Stimulated activated naive CD4-positive, alpha-beta T cell (primary cell): ENCODE measurements at places on chromosomes 1 and 21.

GRCh38 chr1:119139857-119140176 lies 636 bp downstream of the WARS2 start:
- DNase-seq, result no peak

GRCh38 chr1:22841142-22841541 lies 130.5 kb downstream of the EPHB2 start:
- DNase-seq, result no peak

DNA sequence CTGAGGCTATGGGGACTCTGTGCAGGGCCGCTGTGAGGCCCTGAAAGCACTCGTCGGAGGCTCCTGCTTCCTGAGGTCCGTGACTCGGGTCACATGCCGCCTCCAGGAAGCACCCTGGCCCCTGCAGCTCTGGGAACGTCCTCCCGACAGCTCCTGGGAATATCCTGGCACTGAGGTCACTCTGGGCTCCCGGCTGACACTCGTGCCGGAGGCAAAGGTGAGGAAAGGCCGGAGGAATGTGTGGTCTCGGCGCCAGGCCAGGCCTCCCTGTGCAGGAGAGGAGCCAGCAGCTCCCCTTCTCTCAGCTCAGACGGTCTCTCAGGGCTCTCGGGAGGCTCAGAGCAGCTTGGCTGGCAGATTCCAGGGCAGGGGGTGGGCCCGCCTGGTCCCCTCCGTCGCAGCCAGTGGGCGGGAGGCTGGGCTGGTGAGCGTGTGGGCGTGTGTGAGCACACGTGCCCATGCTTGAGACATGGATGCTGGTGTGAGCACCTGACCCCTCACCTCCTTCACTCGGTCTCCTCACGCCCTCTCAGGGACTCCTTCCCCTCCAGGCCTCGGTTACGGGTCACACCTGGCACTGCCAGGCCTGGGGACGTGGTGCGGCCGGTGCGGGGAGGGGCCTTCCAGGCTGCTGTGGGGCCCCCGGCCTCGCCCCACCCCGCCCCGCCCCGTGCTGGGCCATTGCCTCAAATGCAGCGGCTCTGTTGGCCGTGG lies 5.5 kb upstream of the RNF223 start:
- DNase-seq, result no peak

DNA sequence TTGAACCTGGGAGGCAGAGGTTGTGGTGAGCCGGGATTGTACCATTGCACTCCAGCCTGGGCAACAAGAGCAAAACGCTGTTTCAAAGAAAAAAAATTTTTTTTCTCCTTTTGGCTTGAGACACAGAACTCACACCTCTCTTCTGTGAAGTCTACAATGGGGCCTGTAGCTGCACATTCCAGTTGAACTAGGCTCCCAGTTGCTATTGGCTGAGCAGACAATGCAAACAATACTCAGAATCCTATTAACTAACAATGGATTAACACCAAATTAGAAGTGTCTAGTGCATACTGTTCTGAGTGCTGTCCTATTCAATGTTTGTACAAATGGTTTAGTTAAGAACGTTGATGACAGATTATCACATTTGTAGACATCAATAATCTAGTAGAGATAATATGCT lies 17.6 kb upstream of the MCL1 start:
- DNase-seq, result no peak

DNA sequence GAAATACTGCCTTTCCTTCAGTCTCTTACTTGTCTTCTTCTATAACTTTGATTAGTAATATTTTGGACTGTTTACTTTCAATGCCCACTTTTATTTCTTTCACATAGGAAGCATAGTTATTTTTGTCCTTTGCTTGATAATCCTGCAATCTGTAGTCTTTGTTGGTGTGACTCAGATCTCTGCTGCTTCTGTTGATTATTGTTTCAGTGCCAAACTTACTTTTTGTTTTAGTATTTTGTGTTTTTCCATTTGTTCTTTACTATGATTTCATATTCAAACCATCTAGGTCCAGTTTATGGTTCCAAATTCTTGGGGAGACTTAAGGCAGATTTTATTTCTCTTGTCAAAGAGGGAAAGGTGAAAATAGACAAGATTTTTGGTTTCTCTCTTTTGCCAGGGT lies 399.9 kb downstream of the HLX start:
- DNase-seq, result no peak

DNA sequence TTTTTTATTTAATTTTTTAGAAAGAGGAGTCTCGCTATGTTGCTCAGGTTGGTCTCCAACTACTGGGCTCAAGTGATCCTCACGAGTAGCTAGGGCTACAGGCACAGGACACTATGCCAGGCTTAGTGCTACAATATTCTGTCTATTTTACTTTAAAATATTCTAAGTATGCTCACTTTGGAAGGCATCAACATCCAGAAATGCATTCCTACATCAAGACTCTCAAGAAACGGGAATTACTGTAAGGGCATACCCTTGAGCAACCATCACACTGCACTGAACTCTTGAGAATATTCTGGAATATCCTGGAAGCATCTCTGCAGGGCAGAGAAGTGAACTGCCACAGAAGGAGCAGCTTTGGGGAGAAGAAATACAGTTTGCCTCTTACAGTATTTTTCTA lies 565 bp upstream of the DMRTB1 start:
- no peak for DNase-seq

DNA sequence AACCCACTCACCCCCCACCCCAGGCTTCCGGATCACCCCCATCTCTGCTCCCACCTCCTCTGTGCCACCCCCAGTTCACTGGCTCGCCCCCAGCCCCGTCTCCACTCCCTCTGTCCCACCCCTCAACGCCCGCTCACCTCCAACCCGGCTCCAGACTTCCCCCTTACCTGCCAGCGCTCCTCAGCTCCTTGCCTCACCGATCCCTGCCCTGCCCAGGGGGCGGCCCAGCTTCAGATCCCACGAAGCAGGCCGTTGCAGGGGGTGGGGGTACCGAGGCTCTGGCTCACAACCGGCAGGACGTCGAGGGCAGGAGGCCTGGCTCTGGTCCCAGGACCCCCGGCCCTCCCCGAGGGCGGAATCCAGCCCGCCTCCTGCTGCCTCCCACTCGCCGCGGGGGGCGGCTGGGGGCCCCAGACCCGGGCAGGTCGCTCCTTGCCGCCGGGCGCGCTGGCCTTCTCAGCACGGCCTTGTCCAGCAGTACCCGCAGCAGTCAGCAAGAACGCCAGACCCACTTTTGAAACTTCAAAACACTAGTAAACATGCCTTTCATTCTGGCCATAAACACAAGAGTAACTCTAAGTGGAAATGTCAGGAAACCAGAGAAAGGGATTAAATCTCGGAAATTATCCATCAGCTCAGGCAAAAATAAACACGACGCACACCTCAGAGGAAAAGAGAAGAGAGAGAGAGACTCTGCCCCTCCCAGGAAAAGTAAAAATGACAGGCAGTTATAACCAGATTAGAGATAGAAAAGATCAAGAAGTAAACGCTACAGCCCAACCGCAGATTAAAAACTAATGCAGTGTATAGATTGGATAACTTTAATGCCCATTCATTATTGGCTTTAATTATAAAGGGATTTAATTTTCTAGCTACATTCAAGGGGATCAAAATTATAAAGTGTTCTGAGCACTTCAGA lies 1.0 kb upstream of the FAM89A start:
- no peak for DNase-seq

GRCh38 chr1:224740685-224741052 lies 124.6 kb downstream of the CNIH3 start:
- no peak for DNase-seq

DNA sequence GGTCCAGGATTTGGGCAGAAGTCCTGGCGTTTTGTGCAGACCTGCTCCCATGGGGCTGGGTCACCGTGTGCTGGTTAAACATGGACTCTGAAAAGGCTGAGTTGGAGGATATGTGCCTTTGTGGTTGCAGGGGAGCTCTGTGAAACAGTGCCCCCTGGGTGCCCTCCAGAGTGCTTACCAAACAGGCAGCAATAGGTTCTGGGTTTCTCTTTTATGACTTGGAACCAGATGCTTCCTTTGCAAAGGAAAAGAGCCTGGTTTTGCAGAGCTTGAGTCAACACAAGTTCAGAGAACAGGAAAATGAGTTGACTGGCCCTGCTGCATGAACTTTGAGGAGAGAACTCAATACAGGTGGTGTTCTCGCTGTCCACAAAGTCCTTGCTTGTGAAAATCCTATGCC lies 288.9 kb downstream of the TM2D1 start:
- no peak for DNase-seq
